ENCODE measurements at places on chromosomes 1 and 21.

DNA sequence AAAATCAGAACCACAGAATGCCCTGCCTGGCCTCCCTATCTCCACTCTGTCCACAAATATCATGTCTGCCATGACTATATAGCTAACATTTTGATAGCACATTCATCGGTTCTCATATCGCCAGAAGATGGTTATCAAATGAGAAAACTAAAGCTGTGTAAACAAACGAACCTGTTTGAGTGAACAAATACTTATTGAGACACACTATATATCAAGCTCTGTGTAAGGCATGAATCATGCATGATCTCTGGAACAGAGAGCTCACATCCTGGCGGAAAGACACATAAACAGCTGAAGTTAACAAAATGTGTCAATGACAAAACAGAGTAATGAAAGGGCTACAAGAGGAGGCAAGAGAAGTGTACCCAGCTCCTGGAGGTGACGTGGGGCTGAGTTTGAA lies 13.1 kb downstream of the KCND3 start:
- no peak for DNase-seq

GRCh38 chr21:22743085-22743484 lies 1744.9 kb downstream of the NCAM2 start:
- no peak for DNase-seq

GRCh38 chr1:27394282-27394658 lies 1.8 kb downstream of the GPR3 start:
- no peak for DNase-seq

GRCh38 chr21:41419921-41420862 lies 5.8 kb upstream of the MX1 start:
- peak; percentile 41 for DNase-seq

DNA sequence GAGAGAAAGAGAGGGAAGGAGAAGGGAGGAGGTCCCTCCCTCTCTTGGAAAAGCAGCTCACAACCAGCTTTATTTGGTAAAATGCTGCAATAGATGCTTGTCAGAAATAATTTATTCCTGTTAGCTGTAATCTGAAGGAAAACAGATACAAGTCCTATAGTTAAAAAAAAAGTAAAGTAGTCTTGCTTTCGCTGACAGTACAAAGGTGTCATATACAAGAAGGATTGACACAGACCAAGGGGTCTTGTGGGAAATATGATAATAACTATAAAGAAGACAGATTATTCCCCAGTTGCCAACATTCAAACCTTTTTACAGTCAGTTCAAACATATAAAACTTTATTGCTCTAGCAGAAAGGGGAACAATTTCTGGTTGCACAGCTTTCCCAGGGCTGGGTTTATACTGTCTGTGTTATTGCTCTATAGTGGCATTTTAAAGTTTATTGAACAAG lies 145.0 kb downstream of the PBX1 start:
- DNase-seq = no peak

Data from stimulated activated CD8-positive, alpha-beta memory T cell treated with anti-CD3 and anti-CD28 coated beads, Interleukin-4, amount 100 ng/mL, for 4 hours (primary cell).